Cardiac muscle cell (in vitro differentiated cells and primary cell): ENCODE measurements at places on chromosomes 12 and 14. TPM values are rescaled to one million over a fixed set of nuclear protein-coding genes. Genes with fewer than 3 reads are reported as not detected.
A peak's percentile ranks its signal among the peaks of the same experiment; 100 is the strongest.

The CLEC2A gene
- not detected in 2 replicates for total RNA-seq

The NTN4 gene
- total RNA-seq, result 0.86 and 1.2 TPM in 2 replicates

The PPM1H gene
- total RNA-seq, result 2.9 and 4.0 TPM in 2 replicates

The EID3 gene
- 1.8 and 3.3 TPM in 2 replicates for total RNA-seq

- DNase-seq, result peak; percentile 87
Measured at GRCh38 chr14:104137297-104138097, 890 bp upstream of the KIF26A start.

- DNase-seq, result no peak
Measured at GRCh38 chr14:90722590-90722989, 93.6 kb downstream of the TTC7B start.

DNA sequence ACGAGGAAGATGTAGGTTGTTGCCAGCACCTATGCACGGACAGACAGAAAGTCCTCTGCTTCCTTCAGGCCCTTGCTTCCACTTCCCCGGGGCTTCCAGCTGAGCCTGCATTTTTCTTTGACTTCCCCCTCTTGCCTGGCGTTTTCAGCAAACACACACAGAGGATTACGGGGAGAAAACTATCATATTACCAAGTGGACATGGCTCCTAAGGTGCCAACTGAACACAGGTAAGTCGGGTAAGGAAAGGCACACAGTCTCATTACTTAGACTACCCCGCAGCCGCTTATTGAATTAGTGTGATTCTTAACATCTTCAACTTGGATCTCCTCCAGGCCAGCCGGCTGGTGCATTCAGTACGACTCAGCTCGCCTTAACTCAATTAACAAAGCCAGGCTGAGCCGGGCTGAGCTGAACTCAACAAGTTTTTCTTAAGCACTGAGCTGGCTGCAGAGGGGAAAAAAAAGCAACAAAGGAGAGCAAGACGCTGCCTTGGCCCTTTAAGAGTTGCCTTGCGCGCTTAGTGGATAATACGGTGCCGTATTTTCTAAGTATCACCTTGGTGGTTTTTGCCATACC, 19.2 kb upstream of the MAP1LC3B2 start:
- peak; percentile 70 for DNase-seq

DNA sequence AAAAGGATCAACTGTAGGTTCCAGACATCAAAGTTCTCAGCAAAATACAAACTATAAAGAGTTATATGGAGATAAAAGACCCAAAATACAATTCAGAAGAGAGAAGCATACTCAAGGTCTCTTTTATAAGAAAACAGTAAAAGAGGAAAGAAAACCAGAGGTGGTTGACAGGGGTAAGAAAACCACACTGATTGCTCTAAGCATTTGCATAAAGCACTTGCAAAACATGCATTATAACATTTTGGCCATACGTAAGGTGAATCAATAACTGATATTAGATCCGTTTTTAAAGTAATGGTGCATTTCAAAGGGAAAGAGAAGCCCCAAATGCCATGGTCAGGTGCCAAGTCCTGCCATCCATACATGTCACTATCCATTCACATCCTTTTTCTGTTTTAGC, 5.9 kb downstream of the DDHD1 start:
- no peak for DNase-seq

DNA sequence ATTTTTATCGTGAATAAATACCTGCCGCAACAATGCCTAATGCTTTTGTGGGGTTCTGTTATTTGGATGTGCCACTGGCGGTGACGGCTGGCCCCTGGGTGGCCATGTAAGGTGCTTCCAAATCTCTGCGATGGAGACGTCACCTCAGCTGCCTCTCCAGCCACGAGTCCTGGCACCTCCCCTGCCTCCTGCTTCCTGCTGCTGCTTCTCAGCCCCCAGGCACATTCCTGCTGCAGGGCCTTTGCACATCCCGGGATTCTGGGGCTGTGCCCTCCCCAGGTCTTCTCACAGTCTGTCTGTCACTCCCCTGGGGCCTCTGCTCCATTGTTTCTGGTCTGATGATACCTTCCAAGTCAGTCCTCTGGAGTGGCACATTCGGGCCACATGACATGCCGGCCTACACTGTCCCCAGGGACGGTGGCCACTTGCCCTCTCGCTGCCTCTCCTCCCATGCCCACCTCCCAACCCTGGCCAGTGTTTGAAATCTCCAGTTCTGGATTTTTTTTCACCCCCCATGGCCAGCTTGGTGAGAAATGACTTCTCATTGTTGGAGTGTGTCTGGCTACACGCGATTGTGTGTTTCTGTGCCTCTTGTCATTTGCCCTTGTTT, 151.8 kb downstream of the KIF26A start:
- no peak for DNase-seq

DNA sequence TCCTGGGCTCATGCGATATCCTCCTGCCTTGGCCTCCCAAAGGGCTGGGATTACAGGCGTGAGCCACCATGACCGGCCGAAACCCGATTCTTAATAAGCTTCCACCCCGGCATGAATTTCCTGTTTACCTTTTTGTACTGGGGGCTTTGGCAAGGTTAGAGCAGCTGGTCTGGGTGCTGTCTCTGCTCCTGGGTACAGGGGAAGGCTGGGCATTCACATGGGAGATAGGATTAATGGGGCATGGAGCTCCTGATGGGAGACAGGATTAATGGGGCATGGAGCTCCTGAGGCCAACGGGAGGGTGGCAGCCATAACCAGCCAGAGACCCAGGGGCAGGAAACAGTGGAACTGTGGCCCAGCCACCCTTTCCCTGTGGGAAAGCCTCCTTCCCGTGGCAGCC, 69.5 kb upstream of the DICER1 start:
- no peak for DNase-seq

- DNase-seq, result no peak
Measured at GRCh38 chr12:46205294-46205693, 63.5 kb downstream of the SLC38A1 start.

GRCh38 chr14:24957814-24958213, 92.1 kb downstream of the STXBP6 start:
- no peak for DNase-seq
